ENCODE measurements at places on chromosomes 3 and 15. TPM values are rescaled to one million over a fixed set of nuclear protein-coding genes. Genes with fewer than 3 reads are reported as not detected.

Gene RASL12
- 0.18 TPM for total RNA-seq

Gene MUC4
- 0.03 TPM for total RNA-seq

Gene ITIH4
- total RNA-seq = 0.61 TPM

Gene C3orf52
- total RNA-seq = 10.3 TPM

Gene SLC6A11
- 0.06 TPM for total RNA-seq

Gene RBMS3
- 0.43 TPM for total RNA-seq

Gene CHRM5
- total RNA-seq = 0.06 TPM

Gene CFAP100
- total RNA-seq = not detected

Gene SLC12A1
- not detected for total RNA-seq

Gene RGMA
- 0.49 TPM for total RNA-seq

Gene DLEC1
- 0.09 TPM for total RNA-seq

Gene IL17RC
- total RNA-seq = 29.8 TPM

Gene ZKSCAN7
- total RNA-seq = not detected

Gene HYAL3
- total RNA-seq = 9.7 TPM

Gene TTC23
- total RNA-seq = 10.2 TPM

Gene SNX22
- total RNA-seq = 1.2 TPM

Gene ARGFX
- not detected for total RNA-seq

Gene SPESP1
- total RNA-seq = not detected

Gene RAB5A
- total RNA-seq = 46.5 TPM

Gene SPTSSB
- not detected for total RNA-seq

Gene THSD4
- 25.8 TPM for total RNA-seq

Gene SNAP23
- 18.4 TPM for total RNA-seq

Gene LPCAT4
- total RNA-seq = 62.2 TPM

Gene DUOXA2
- not detected for total RNA-seq

Gene MIX23
- total RNA-seq = 44.8 TPM

Gene RAB7A
- total RNA-seq = 169 TPM

Gene NPAP1
- total RNA-seq = not detected

Measured in A549 treated with AZD2906 at 1 μM for 4 hours (cell line).